ENCODE measurements at places on chromosomes 2 and 18.

- no peak for DNase-seq
Observed at GRCh38 chr2:42098571-42099437, 51.0 kb downstream of the PKDCC start.

DNA sequence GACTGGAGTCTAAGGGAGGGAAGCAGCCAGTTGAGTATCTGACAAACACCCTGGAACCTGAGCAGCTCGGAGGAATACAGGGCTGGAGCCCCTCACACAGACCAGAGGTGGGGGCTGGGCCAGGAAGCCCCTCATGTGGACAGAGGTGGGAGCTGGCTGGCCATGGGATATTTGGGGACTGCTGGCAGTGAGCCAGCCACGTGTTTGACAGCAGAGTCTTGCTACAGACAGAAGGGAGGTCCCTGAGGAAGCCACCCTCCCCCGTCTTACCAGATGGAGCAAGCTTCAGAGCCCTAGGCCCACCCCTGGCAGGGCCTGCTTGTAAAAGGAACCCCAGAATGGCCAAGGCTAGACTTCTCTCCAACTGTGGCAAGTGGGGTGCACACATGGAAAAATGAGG lies 3.6 kb upstream of the MTERF4 start:
- DNase-seq, result no peak

DNA sequence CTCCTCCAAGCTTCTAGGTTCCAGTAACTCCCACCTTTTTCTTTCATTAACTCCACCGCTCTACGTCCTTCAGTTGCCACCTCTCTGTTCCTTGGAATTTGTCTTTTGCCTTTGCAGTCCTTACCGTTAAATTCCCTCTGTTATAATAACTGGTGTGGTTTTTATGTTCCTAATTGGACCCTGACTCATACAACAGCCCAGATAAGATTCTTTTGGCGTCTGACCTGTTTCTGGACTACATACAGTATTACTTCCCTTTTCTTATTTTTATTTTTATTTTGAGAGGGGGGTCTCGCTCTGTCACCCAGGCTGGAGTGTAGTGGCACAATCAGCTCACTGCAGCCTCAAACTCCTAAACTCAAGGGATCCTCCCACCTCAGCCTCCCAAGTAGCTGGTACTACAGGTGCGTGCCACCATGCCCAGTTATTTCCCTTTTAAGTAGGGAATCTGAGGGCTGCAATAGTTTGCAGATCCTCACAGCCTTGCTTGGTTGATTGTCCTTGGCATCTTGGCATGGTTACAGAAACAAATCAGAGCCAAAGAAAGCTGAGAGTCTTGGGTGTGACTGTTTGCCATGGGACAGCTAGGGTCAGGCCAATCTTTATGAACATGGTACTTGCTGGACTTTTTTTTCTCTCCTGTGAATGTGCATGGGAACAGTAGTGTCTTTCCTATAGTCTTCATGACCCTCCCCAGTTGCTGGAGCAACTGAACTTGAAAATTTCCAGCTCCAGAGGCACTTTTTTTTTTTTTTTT lies 22.0 kb downstream of the TCF23 start:
- DNase-seq, result no peak

GRCh38 chr2:48471048-48471474 lies 58.9 kb upstream of the STON1 start:
- peak; percentile 11 for DNase-seq

DNA sequence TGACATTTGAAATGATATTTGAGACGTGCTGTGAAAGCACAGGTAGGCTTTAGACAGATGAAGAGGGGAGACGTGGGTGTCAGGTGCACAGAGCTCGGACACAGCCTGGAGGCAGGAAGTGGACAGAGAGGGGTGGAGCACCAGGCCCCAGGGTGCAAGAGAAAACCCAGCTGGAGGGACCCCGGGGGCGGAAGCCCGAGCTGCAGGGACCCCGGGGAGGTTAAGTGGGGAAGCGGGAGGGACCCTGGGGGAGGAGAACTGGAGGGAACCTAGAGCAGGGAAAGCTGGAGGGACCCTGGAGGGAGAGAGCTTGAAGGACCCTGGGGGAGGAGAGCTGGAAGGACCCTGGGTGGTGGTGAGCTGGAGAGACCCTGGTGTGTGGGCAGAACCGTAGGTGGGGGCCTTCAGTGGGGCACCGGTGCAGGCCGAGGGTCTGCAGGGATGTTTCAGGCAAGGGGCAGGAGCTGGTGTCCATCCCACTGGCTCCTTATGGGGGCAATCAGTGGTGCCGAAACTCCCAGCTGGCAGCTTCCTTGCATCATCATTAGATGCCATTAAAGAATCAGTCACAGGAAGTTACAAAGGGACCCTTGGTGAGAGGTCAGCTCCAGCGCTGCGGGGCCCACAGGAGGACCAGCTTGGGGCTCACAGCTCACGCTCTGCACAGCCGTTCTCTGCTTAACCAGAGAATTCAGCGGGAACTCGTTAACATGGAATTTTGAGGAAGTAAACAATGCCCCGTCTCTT lies 246.6 kb downstream of the EIPR1 start:
- no peak for DNase-seq

GRCh38 chr2:237269138-237269875 lies 144.7 kb downstream of the COL6A3 start:
- no peak for DNase-seq

DNA sequence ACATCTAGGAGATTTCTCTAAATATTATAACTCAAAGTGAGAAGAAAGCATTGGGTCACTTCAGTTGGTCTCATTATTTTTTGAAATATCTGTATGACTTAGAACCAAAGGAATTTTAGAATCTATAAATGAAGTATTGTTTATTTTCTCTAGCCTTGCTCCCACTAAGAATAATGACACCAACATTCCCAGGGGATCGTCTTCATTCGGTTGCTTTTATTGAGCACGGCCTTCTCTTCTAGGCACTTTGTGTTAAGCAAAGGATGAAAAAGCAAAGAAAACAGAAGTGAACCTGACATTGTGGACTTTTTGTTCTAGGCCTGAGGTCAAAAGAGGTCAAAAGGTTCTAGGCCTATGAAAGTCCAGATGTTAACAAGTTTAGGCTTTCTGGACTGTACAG lies 231.9 kb downstream of the GALR1 start:
- DNase-seq, result no peak

DNA sequence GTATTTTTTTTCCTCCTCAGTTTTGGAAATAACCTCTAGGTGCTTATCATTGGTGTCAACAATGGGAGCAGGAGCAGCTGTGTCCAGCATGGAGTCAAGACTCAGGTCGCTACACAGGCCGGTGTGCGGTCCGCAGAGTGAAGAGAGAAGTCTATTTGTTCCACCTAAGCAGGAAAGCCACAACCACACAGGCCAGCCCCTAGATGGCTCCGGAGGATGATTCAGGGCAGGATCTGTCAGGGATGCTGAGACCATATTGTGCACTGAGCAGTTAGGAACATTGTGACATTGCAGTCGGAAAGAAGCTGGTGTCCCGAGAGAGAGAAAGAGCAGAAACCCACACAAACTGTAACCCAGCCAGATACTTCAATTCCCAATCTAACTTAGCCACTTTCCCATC lies 136.9 kb downstream of the GAREM1 start:
- peak; percentile 23 for DNase-seq

GRCh38 chr18:24860978-24861680 lies 400.7 kb downstream of the HRH4 start:
- no peak for DNase-seq

DNA sequence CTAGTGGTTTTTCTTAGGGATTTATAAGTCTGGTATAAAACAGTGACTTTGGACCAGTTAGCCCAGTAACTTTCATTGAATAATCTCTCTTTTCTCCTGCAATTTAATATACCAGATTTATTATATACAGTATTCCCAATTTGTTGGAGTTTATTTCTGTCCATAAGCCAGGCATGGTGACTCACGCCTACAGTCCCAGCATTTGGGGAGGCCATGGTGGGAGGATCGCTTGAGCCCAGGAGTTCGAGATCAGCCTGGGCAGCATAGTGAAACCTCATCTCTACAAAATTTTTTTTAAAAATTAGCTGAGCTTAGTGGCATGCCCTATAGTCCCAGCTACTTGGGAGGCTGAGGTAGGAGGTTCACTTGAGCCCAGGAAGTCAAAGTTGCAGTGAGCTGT lies 26.7 kb downstream of the CNNM4 start:
- DNase-seq, result no peak

DNA sequence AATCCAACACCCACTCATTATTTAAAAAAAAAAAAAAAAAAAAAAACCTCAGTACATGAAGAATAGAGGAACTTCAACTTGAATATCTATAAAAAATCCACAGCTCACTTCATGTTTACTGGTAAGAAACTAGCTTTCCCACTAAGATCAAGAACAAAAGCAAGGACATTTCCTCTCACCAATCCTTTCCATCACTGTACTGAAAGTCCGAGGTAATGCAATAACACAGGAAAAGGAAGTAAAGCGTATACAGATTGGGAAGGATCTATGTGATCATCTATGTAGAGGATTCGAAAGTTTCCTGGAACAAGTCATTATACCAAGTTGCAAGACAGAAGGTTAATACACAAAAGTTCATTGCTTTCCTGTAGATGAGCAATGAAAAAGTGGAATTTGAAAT lies 63.2 kb downstream of the ROCK2 start:
- no peak for DNase-seq

GRCh38 chr2:161426922-161427663 lies 11.0 kb downstream of the TBR1 start:
- DNase-seq, result no peak

GRCh38 chr2:89842180-89842908 lies 1150.9 kb downstream of the RPIA start:
- no peak for DNase-seq

DNA sequence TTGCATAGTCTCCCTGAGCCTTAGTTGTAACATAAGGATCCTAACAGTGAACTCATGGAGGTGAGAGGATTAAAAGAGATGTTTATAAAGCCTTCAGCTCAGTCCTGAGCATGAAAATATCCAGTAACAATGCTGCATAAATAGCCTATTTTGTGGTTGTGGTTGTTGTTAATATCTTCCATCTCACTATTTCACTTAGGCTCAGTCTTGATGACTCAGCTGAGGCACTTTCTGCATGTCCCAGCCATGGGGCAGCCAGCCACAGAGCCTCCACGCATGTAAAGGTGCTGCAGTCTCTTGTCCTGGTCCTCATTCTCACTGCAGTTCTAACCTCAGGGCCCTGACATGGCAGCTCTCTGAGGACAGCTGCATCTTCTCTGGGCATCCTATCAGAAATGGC lies 218.8 kb upstream of the PKDCC start:
- DNase-seq, result no peak

GRCh38 chr2:106156305-106157296 lies 37.5 kb downstream of the UXS1 start:
- no peak for DNase-seq

GRCh38 chr2:205849136-205849535 lies 166.8 kb downstream of the NRP2 start:
- DNase-seq, result no peak

DNA sequence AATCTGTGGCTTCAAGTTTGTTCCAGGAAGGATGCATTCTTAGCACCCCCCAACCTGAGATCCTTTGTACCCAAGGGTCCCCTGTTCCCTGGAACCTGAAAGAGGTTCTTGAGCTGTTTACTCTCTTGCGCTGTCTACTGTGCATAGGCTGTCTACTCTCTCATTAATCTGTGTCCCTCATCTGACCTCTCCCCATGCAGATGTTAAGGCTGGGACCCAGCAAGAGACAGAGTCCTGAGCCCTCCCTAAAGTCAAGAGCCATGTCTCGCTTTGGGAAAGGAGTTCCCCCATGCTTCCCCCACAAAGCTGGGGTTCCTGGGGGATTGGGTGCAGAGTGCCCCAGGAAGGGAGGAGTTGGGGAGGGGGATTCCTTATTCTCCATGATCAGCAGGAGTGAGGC lies 312.9 kb downstream of the CYP26B1 start:
- DNase-seq, result no peak

GRCh38 chr2:26384183-26384582 lies 17.5 kb upstream of the DRC1 start:
- DNase-seq, result no peak

DNA sequence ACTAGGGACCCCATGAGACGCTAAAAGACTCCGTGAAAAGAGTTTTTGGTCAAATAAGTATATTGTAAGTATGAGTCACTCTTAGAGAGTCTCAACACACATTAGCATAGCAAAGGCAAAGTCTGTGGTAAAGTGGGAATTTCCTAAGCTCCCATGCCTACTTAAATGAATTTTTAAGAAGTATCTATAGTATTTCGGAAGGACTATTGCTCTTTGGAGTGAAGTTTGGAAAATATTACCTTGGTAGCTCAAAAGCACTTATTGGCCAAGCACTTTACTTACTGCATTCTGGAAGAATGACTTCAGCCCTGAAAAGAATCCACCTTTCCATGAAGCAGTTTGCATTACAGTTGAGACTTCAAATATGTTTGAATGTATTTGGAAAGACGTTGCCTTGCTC lies 57.1 kb downstream of the CAVIN2 start:
- no peak for DNase-seq

- DNase-seq, result no peak
Observed at GRCh38 chr2:174749793-174750192, 14.5 kb downstream of the CHRNA1 start.

GRCh38 chr2:202831242-202832220 lies 40.0 kb downstream of the ICA1L start:
- DNase-seq, result peak; percentile 66

- no peak for DNase-seq
Observed at GRCh38 chr2:45647356-45647755, 4.1 kb upstream of the PRKCE start.

DNA sequence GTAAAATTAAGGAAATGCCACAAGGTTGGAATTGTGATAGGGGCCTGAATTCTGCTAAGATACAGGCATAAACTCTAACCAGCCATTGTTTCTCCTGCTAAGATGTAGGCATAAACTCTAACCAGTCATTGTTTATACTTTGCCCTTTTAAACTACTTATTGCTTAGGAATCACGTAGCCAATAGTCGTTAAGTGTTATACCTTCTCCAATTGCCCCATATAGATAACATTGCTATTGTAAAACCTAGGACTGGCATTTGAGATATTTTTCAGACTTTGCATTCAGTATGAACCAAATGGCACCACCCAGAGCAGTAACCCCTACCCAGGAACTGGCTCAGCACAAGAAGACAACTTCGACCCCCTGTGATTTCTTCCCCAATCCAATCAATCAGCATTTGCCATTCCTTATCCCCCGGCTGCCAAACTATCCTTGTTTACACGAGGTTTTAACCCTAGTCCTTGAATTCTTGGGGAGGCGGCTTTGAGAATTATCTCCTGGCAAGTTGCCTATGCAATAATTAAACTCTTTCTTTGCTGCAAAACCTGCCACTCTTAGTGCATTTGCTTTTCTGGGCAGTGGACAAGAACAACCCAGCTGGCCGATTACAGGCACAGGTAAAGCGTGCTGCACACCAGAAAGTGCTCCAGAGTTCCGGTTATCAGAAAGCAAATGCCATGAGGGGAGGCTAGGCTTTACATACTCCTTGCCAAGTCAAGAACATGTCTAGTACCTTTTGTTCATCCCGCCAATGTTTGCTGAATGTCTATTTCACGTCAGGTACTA lies 167.6 kb downstream of the LAMA1 start:
- no peak for DNase-seq

GRCh38 chr2:138780908-138781307 lies 718 bp upstream of the NXPH2 start:
- no peak for DNase-seq

DNA sequence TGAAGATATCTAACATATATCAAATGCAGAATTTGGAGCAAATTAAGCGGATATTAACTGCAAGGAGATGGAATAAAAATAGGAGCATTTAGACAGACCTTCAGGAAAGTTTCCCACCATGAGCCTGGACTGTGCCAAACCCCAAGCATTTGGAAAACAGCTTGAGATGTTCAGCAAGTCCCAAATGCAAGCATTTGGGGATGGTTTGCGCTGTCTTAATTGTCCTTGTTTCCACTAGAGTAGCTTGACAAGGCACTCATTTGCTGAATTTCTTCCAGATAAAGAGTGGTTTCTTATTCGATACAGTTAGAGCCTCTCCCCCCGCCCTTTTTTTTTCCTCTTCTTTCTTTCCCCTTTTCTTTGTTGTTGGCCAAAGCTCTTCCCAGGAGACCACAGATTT lies 77.1 kb upstream of the CDC42EP3 start:
- no peak for DNase-seq
